Tibial nerve (tissue), 4 donors: ENCODE measurements at places on chromosomes 3 and 15.
A peak's percentile ranks its signal among the peaks of the same experiment; 100 is the strongest.

GRCh38 chr3:24968036-24968435 lies 460.0 kb upstream of the RARB start:
- no peak for DNase-seq

GRCh38 chr3:189334064-189334920 lies 162.5 kb downstream of the TPRG1 start:
- DNase-seq, result no peak

DNA sequence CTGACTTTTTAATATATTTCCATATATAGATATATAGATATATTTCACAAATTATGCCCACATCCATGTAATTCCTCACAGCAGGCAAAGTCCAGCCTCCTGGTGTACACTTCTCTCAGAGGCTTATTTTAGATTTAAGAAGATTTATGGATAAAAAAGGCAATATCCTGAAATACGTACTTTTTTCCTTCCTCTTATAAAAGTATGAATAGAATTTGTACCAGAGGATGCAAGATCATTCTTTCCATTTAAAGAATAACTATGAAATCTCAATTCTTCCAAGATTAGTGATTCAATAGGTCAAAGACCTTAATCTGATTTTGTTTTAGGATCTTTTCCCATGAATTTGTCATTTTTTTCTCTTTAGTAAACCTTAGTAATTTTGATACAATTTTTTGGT lies 597.9 kb upstream of the TBL1XR1 start:
- no peak for DNase-seq

- no peak for DNase-seq
Measured at GRCh38 chr15:79682285-79682684, 214.5 kb downstream of the MTHFS start.

- DNase-seq, result no peak
Measured at GRCh38 chr3:13358051-13358450, 62.1 kb downstream of the NUP210 start.

- peak; percentile 13 for DNase-seq
Measured at GRCh38 chr3:125374501-125374995, 577 bp downstream of the ZNF148 start.

GRCh38 chr3:61664105-61664482 lies 102.7 kb downstream of the PTPRG start:
- DNase-seq, result no peak

DNA sequence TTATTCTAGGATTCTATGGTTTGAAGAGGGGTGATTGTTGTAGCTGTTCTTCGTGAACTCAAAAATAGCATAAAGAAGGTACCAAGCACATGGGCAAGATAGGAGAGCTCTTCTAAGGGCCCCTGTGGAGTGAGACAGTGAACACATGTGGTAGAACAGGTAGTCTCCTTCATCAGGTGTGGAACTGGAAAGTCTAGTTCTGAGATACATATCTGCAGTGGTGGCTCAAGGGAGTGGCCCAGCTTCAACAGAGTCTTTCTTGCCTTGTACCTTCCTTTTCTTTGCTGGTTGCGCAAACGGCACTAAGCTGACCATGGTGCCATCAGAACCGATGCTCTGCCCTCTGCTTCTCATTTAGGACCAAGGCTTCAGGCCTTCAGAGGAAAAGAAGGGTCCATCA lies 65.2 kb downstream of the CERS3 start:
- no peak for DNase-seq

GRCh38 chr15:44718927-44719292 lies 7.6 kb downstream of the B2M start:
- DNase-seq, result no peak

DNA sequence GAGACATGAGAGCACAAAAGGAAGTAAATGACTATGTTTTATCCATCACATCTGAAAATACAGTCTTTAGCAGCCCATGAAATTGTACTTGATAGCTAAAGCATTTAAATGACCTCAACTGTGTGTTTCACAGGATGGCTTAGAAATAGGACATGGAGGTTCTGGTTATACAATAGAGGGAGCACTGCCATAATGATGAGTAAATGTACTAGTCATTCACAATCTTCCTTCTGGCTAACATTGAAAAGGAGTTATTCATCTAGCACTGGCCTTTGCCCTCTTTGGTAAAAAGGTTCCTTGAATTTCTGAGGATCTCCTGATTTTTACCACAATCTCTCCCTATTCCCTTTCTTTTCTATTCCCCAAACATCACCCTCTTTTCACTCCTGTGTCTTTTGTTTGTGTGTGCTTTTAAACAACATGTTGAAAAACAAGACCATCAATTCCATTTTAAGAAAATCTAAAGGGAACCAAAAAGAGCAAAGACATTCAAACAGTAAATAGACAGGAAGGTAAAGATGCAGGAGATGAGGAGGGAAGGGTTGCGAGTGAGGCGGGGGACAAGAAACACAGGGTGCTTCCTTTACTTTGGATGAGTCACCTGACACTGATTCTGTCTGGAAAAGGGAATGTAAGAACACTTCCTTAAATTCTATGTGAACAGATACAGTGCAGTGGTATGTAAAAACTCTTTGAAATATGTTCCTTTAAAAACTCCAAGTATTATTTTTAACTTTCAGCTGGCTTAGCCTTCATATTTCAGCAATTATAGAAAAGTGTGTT lies 619.0 kb downstream of the MECOM start:
- DNase-seq, result no peak

DNA sequence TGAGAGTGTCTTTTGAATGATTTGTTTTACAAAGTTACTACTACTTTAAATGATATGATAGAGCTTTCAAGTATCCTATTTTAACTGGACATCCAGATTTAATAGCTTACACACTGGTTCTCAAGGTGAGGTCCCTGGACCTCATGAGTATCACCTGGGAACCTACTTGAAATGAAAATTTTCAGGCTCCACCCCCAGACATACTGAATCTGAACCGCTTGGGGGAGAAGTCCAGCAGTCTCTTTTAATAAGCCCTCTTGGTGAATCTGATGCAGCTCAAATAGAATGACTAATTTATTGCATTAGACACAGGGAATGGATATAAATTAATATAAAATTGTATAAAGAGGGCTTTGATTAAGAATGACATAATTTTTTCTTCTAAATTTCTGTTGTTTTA lies 29.4 kb upstream of the SLITRK3 start:
- no peak for DNase-seq

- DNase-seq, result no peak
Measured at GRCh38 chr3:140980663-140981062, 39.0 kb downstream of the SLC25A36 start.

- DNase-seq, result no peak
Measured at GRCh38 chr3:174957551-174958001, 98.4 kb downstream of the NAALADL2 start.
